Posterior cingulate gyrus (tissue), 11 donors: ENCODE measurements at places on chromosomes 1 and 21.

GRCh38 chr1:240998441-240999015 is 358.5 kb downstream of the RGS7 start:
- no peak for DNase-seq

GRCh38 chr1:55300975-55301374 is 85.8 kb upstream of the USP24 start:
- no peak for DNase-seq

DNA sequence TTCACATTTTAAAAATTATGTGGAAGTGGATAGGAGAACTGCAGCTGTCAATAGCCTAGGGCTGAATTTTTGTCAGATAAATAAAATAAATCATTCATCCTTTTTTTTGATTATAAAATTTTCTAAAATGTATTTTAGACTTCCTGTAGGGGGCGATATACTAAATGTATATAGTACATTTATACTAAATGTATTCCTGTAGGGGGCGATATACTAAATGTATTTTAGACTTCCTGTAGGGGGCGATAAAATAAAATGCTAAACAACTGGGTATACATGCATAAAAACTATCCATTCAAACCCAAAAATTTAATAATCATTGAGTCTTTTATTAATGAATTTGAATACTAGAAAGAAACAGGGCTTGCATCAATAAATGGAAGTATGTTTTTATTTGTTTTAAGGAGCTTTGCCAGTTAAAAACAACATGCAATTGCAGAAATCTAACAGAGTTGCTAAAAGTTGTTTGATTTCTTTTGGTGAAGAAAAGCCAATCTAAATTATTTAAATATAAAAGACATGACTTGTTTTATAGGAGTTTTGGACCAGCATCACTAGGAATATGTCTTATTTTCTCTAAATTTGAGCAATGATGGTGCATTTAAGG is 31.4 kb downstream of the CLCA1 start:
- DNase-seq, result no peak

- no peak for DNase-seq
Observed at GRCh38 chr1:101238031-101238628, 1.3 kb downstream of the S1PR1 start.

GRCh38 chr1:109773900-109774485 is 10.3 kb upstream of the EPS8L3 start:
- DNase-seq, result no peak

DNA sequence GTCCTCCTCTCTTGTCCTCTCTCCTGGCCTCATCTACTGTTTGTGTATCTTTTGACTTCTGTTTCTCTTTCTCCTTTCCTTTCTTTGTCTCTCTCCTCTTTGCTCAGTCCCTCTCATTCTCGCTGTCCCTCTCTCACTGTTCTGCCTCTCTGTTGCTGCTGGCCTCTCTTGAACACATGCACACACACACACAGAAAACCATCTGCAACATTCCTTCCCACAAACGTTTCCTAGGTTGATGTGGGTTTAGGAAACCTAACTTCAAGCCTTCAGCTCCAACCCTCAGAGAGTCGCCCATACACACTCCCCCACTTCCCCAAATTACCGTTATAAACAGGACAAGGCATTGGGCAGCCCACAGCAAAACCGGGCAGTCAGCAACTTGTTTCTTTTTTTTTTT is 10.9 kb upstream of the SSBP3 start:
- no peak for DNase-seq

- peak; percentile 77 for DNase-seq
Observed at GRCh38 chr1:116168277-116169032, 57.3 kb downstream of the MAB21L3 start.

DNA sequence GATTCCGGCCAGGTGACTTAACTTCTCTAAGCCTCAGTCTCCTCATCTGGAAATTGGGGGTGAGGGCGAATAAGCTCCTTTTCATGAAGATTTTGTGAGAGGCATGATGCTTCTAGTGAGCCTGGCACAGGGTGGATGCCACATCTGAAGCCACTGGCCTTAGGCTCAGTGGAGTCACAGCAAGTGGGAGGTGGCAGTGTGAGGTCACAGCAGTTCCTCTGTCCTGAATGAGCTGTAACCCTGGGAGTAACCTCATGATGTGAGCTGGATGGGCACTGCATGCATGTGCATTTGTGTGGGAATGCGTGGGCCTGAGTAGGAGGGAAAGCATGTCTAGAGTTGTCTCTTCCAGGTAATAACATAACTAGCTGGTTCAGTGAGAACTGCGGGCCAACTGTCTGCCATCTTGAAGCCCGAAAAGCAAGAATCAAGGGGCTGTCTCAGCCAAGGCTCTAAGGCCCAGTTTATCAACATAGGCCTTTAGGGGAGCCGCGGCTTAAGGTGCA is 27.0 kb upstream of the HTR1D start:
- no peak for DNase-seq
